ENCODE measurements at places on chromosomes 4 and X.

DNA sequence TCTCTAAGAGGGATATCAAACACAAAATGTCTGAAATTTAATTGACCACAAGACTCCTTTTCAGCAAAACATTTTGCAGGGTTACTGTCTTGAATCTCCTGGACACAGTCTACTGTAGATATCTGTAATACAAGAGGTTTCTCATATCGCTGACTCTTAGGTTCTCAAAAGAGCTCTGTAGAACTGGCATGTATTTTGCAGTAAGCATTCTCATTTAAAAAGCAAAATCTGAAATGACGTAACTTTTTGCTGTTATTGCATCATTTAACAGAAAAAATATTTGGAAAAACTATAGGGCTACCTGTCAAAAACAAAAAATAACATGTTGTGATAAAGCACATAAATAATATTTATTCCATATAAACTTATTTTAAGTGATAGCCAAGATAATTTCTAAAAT, 114.2 kb downstream of the CDS1 start:
- DNase-seq: no peak

GRCh38 chr4:68267433-68267944, 22.0 kb upstream of the TMPRSS11B start:
- DNase-seq: no peak

- DNase-seq: no peak
These were observed 98.7 kb upstream of the CBLL2 start for GRCh38 chrX:22173966-22174365.

- DNase-seq: no peak
These were observed 126.2 kb downstream of the KLHL13 start for GRCh38 chrX:117990438-117990837.

GRCh38 chrX:23815376-23815775, 32.4 kb downstream of the SAT1 start:
- DNase-seq: no peak

GRCh38 chr4:168674866-168675265, 178.0 kb downstream of the PALLD start:
- DNase-seq: no peak

DNA sequence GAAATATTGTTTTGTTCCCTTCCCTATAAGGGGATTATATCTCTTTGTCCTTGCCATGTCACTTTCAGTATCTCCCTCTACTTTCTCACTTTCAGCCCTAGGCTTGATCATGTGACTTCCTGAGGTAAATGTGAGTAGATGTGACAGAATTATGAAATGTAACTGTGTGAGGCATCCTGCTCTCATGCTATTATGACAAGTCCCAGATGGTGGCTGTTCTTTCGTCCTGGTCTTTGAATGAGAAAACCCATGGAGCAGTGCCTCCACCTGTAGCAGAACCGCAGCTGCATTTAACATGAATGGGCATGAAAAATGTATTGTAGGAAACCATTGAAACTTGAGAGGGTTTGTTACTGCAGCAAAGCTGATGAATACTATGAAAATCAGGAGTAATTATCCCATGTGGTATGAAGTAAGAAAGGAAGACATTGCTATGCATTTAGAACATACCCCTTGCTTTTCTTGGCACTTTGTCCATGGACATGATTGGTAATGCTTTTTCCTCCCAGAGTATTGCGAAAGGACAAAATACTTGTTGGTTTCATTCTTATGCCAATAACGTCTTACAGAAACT, 202.2 kb upstream of the GPRIN3 start:
- no peak for DNase-seq

DNA sequence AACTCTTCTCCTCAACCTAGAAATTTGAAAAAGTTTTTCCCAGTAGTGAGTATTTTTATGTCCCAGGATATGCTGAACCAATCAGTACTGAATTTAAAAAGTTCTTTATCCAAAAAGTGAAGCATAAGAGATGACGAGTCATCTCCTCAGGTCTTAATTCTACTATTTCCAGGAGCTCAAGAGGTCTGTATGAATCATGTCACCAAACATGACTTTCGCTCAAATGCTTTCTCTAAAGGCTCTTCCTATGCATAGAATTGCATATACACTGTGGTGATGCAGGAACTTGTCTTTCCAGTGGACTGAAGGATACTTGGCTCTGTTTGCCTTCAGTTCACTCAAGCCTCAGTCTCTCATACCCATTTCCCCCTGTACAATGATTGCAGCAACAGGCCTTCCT, 36.1 kb downstream of the ZNF41 start:
- DNase-seq: no peak

DNA sequence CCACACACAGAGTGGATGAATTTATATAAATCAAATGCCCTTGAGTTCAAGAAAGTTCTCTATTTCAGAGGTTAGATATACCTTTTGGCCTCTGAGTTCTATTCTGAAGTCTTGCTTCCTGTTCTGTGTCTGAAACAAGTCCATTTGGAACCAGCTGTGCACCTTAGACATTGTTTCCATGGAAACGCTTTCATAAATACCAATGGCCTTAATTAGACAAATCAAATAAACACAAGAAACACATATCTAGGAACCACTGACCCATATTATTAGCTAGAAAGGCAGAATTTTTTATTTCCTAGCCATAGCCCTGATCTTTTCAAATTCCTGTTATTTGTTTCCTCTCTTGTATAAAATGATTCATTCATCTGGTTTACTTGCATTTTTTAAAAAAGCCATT, 8.4 kb upstream of the C4orf54 start:
- no peak for DNase-seq

GRCh38 chrX:54246866-54247265, 63.8 kb upstream of the FAM120C start:
- DNase-seq: no peak

- no peak for DNase-seq
These were observed 69.8 kb downstream of the GPAT3 start for GRCh38 chr4:83605744-83606172.

GRCh38 chrX:85611926-85612325, 232.5 kb upstream of the POF1B start:
- DNase-seq: no peak

DNA sequence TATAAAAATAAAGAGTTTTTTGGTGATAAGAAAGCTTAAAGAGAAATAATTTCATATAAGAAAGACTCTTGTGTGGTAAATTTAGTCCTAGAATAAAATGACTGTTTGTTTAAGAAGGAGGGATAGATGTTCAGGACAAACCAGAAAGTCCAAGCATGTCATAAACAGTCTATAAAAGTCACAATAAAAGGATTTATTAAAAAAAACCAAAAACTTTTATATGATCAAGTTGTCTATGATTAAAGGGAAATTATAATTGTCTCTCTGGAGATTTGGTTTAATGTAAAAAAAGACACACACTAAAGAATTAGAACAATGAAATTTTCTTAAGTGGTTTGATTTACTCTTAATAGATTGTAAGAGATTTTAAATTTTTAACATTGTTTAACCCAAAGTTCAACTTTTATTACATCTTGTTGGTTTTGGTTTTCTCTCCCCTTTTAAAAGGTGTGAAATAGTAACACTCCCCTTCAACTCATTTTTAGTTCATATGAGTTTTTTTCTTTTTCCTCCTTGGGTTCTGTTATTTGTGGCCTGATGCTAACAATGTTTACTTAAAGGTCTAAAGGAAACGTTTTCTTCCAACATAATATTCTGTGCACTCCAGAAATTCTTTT, 89.7 kb downstream of the PDHA2 start:
- no peak for DNase-seq

DNA sequence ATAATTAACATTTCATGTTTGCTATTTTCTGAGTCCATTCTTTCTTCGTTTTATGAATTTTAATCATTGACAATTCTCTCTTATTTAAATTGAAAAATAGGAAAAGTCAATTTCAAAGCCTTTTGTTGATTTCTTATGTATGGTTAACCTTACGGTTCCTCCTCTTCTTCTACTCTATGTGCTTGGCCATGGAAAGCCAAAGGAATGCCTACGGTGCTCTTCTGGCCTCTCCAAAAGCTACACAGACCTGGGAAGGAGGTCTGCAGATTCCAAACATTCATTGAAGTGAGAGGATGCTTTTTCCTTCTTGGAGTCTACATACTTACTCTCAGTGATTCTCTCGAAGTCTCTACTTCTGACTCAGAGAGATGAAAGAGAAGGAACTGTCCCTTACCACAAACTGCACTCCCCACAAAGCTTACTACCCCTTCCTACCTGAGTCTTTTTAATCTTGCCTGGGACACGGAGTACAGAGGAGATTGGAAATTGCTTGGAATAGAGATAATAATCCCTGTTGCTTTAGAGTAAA, 863.1 kb upstream of the FTHL17 start:
- DNase-seq: no peak

DNA sequence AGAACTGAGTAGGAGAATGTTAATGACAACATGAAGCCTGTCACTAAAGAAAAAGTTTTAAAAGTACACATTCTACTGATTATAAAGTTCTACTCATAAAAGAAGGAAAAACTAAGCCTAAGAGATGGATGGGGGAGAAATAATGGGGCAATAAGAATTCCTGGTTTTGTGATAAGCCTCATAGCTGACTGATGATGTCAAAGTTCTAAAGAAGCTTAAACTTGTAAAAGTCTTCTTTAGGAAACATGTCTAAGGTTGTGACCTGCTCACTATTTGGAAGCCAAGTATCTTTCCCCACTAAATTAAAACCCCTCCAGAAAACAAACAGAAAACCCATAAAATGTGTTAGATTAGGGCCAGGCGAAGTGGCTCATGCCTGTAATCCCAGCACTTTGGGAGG, 232.9 kb upstream of the GIMD1 start:
- no peak for DNase-seq

GRCh38 chr4:141771889-141772830, 135.8 kb downstream of the IL15 start:
- no peak for DNase-seq

- no peak for DNase-seq
These were observed 7.3 kb downstream of the TMEM154 start for GRCh38 chr4:152672206-152673092.

DNA sequence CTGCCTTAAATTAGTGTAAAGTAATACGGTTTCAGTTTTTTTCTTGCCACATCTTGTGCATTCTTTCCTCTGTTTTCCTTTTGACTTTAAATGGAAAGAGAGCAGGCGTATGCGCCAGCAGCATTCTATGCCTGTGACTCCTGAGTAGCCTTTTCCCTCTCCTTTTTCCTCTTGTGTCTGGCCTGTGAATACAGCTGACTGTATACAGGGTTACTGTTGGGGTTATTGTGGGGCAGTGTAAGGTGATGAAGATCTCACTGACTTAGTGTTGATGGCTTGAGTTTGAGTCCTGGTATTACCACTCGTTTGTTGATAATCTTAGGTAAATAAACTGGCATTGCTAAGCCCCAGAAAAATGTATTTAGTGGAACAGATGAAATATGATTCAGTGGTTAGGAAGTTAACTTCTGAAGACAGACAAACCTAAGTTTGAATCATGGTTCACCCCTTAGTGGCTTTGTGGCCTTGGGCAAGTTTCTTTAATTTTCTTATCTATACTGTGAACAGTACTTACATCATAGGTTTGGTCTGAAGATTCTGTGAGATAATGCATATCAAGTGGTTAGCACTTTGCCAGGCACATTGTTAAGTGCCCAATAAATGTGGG, 105.1 kb downstream of the FNIP2 start:
- DNase-seq: no peak

DNA sequence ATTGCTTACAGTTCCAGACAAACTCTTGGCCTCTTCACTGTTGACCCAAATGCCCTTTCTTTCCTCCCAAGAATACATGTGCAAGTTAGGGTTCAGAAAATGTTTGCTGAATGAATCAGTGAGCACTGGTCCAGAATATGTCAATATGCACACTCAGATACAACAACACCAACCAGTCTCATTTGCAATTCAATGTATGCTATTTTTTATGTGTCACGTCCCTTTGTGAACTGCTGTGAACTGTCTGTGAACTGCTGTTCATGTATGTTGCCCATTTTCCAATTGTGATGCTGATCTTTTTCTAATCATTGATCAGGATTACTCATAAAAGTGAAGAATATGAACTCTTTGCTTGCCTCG, 17.8 kb downstream of the GAB3 start:
- DNase-seq: no peak

DNA sequence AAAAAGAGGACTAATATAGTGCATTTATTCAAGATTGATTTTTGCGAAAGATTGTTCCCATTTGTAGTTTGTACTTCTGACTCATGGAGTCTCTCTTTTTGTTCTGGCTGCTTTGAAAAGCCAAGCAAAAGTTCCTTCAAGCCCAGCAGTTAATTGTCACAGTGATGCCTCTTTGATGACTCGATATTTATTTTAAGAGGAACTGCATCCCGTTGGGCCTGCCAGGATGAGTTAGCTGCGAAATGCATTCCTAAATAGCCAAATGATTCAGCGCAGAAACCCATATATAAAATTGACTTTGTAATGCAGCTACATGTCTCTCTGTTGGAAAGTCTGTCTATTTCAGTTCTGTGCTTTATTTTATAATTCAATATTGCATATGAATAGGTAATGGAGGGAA, 295.1 kb downstream of the GBA3 start:
- no peak for DNase-seq

DNA sequence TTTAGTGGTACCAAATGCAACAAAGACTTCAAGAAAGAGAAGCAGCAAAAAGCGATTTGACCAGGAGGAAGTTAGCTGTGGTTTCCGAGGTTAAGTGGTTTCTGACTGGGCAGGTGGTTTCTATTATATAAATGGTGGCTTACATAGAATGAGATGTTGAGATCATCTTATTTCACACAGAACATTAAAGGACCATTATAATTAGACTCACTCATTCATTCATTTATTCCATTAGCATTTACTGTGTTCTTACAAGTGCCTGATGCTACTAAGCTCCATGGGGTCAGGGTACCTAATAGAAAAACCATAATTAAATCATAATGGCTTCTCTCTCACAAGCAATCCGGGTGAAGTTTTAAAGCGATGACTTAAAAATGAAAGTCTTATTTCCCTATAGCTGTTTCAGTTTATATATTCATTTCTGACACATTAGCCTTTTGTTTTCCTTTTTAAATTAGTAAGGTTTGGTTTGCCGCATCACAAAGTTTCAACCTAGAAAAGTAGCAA, 10.6 kb downstream of the TSPAN6 start:
- DNase-seq: no peak

DNA sequence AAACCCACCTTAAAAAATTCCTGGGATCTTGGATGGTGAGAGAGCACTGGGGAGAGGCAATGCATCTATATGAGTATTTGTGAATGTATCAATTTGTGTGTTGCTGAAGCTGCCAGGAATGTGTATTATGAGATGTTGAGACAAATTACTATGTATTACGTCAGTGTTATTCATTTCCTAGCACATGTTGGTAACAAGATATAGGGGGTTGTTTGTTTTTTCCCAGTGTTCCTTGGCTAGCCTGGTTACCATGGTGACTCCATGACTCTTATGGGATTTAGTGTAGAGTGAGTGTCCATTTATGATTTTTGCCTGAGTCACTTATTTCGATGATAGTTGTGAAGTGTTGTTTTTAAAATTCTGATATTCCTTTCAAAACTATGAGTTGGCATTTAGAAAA, 65.6 kb downstream of the RAB40A start:
- DNase-seq: no peak

DNA sequence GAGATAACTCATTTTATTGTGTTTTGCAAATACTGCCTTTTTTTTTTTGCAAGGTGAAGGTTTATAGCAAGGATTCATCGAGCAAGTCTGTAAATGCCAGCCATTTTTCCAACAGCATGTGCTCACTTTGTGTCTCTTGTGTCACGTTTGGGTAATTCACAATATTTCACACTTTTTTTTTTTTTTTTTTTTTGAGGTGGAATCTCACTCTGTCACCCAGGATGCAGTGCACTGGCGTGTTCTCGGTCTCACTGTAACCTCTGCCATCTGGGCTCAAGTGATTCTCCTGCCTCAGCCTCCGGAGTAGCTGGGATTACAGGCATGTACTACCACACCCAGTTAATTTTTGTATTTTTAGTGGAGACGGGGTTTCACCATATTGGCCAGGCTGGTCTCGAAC, 1.9 kb downstream of the RNF4 start:
- no peak for DNase-seq

- DNase-seq: no peak
These were observed 17.4 kb downstream of the ATP5ME start for GRCh38 chr4:656436-657337.
